Effector memory CD4-positive, alpha-beta T cell (primary cell): ENCODE measurements at places on chromosomes 11 and 22.

DNA sequence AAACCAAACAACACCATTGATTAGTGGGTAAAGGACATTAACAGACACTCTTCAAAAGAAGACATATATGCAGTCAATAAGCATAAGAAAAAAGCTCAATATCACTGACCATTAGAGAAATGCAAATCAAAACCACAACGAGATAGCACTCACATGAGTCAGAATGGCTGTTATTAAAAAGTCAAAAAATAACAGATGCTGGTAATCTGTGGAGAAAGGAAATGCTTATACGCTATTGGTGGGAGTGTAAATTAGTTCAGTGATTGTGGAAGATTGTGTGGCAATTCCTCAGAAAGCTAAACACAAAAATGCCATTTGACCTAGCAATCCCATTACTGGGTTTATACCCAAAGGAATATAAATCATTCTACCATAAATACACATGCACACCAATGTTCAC is 182.6 kb downstream of the TRPC6 start:
- DNase-seq = no peak

DNA sequence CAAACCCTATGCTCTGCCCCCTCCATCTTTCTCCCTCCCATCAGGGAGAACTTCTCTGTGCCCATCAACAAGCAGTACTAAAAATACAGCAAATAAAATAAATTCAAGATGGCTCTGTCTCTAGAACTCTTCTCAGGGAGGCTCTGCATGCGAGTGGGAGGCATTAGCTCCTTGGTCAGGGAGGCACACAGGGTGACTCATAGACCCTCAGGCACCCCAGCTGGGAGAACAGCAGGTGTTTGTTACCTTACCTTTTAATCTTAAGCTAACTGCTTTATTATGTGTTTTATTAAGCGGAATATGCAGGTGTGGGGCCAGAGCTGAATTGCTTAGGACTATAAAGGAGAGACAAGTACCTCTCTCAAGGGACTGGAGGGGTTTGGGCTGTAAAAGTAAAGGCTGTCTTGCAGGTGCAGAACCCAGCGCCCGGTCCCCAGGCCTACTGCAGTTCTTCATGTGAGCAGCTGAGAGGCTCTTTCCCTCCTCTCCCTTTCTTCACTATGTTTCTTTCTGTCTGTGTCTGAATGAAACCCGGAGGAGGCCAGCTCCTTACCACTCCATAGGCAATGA is 20.8 kb downstream of the CSNK2A3 start:
- DNase-seq = no peak

GRCh38 chr11:45274206-45274605 is 11.9 kb downstream of the SYT13 start:
- DNase-seq = no peak

DNA sequence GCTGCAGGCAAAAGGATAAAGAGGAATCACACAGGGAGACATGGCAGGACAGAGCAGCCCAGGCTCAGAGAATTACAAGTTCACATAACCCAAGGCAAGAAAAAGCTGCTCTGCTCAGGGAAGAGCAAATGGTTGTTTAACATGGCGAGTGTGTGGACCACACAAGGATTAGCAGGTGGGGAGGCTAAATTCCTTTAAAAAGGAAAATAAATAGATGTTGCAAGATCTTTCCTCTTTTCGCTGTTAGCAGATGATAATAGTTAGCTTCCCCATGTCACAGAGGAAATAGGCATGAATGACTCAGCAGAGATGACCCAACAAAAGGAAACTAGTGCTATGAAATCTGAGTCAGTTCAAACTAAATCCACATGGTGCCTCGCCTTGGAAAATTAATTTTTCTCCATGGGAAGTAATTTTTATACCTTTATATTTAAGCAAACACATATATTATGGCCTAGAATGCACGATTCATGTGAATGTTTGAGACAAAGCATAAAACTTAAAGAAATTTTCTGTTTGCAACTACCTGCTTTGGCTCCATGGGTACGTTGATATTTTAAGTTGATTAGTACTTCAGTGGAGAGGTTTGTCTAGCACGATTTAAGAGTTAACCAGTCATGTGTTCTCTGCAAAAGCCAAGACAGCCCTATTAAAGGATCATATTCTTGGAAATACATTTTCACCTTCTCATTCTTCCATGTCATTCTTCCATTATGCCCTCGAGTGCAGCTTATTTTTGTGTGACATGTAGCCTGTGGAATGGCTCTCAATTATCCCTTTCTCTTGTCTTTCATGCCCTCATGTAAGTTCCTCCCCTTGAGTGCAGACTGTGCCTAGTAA is 38.5 kb upstream of the FJX1 start:
- DNase-seq = no peak

- DNase-seq = no peak
Measured at GRCh38 chr11:125267548-125267947, 103.0 kb downstream of the PKNOX2 start.
